ENCODE measurements at places on chromosomes 7 and 10.

DNA sequence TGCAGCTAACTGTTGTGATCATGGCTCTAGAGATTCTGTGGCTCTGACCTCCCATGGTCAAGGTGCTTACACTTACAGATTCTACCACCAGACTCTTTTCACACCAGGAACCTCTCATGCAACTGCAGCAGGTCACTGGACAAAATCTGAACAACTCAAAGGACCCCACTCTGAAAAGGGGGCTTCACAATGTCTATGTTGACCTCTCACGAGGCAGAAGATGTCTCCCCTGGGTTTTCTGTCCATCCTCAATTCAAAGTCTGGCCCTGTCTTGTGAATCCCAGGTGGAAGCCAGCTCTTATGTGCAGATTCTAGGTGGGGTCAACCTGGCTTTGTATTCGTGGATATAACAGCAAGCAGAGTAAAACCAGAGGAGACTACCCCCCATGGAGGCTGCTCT, 118.6 kb upstream of the ZNF479 start:
- no peak for DNase-seq

DNA sequence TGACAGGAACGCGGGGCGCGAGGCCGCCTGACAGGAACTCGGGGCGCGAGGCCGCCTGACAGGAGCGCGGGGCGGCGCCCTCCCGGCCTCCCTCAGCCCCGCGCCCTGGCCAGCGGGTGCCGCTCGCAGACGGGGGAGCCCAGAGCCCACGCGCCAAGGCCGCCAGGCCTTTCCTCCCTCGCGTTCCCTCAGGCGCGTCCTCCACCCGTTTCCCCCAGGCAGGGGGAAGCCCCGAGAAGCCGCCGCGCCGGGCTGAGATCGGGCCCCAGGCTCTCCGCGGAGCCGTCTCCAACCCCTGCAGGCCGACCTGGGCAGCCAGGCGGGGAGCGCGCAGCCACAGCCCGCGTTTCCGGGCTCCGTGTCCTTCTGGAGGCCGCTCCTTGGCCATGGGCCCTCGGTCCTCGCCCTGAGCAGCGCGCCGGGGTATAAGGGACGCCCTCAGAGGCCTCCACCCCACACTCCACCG, 17.7 kb downstream of the PTPRN2 start:
- no peak for DNase-seq

DNA sequence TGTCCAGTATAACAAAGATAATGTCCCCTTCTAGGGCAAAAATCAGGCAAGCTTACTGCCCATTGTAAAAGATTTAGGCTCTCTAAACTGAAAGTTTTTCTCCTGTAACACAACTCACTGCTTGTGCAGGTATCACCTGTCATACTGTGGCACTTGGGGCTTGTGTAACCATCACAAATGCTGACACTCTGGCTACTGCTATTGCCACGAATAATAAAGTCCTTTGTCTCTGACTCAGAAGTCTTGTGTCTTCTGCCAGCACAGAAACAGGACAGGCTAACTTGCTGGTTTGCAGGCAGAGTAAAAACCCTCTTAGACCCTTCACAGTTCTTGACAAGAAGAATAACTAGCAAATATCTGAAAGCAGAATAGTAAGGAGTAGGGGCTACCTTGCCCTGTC, 273.9 kb downstream of the RPS24 start:
- DNase-seq: no peak

DNA sequence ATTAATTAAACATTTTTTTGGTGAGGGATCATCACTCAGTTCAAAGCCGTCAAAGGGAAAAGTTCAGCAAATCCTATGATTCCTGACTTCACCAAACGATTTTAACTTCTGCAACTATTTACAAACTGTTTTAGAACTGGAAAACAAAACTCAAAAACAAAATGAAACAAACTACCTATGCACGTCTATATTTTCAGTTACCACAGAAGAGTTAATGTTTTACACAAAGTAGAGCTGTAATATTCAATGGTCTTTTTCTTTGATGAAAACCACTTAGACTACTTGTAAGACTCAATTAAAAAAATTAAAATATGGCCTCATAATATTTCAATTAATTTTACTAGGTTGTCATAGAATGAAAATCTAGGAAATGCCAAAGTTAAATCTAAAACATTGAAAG, 131.5 kb downstream of the ATE1 start:
- DNase-seq: no peak

- DNase-seq: no peak
Observed at GRCh38 chr7:76357475-76358010, 1.2 kb downstream of the YWHAG start.

- no peak for DNase-seq
Observed at GRCh38 chr7:50530766-50531165, 34.4 kb downstream of the DDC start.

DNA sequence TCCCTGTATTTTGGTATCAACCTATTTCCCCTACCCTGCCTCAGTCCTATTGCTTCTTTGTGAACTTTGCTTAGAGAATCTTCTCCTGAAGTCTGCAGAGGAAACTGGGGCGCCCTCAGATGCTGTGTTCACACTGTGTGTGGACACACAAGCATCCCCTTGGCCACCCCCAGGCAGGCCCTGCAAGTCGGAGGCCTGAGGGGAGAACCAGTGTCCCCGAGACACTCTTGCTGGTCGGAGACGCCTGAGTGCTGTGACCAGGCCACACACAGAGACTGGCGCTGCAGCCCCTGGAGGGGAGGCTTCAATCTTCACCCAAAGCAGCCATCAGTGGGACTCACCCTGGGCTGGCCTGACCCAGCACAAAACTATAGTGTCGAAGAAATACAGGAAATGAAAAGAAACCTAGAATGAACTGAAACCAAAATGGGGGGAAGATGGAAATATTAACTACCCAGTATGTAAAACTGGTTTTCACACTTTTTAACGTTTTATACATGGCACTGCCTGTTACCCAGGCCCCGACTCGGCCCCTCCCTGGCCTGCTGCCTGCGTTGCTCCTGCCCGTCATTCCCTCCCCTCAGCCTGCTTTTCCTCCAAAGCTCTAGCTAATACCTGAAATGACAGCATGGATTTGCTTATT, 48.4 kb upstream of the FAM20C start:
- DNase-seq: no peak

- DNase-seq: no peak
Observed at GRCh38 chr10:12180221-12180974, 15.3 kb downstream of the NUDT5 start.
